Astrocyte of the cerebellum (primary cell): ENCODE measurements at places on chromosomes 13 and 19.
A peak's percentile ranks its signal among the peaks of the same experiment; 100 is the strongest.

DNA sequence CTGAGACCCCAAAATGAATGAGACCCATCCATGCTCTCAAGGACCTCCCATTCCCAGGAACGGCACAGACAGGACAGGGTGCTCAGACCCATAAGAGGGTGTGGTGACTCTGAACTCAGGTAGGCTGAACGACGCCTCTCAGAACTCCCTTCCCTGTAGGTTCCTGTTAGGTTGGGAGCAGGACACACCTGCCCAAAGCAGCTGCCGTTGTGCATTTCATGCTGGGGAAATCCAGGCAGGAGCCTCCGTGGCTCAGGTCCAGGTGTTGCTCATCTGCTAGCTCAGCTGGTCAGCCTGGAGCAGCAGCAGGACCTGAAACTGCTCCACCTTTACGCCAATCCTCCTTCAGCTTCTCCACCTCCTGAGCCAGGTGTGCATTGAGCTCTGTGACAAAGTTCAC lies 19.1 kb upstream of the TEX101 start:
- DNase-seq: no peak

DNA sequence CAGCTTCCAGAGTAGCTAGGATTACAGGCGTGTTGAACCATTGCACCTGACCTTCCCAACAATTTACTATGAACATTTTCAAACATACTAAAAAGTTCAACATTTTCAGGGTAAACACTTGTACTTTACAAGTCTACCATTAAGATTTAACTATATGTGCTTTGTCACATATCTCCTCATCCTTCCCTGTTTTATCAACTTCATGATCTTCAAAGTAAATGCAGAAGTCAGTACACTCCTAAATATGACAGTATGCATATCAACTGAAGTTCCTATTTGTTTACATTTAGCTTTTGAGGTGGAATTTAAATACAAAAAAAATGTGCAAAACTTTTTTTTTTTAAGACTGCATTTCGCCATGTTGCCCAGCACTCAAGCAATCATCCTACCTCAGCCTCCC lies 18.5 kb downstream of the LNX2 start:
- no peak for DNase-seq

DNA sequence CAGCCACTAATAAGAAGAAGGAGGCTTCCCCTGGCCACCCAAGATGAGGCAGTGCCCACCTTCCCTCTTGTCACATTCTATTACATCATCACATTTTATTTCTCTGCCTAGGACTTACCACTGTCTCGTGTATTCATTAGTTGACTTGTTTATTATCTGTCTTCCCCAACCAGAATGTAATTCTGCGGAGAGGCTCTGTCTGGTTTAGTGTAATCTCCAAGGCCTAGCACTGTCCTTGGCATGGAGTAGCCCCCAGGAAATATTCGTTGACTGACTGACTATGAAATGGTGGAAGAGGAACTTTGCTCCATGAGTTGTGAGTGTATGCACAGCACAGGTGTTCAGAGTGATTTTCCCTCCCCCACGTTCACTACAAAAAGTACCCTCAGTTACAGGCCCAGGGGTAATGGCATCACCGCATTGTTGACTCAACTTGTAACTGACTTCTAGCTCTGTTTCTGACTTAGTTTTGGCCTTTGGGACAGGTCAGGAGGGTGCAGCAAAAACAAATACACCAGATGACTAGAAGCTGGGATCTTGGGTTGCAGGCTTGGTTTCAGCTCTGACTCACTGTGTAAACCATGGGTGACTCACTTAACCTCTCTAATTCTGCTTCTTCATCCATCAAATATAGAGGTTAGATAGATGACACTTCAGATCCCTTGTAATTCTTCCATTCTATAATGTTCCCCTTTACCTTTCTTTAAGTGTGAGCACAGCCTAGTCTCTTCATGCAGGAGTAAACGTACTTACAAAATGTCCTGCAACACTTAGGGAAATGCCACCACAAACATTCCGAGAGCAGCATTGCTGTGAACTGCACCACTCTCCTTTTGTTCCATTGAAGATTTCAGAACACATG lies 229.7 kb downstream of the KCNRG start:
- peak; percentile 53 for DNase-seq

DNA sequence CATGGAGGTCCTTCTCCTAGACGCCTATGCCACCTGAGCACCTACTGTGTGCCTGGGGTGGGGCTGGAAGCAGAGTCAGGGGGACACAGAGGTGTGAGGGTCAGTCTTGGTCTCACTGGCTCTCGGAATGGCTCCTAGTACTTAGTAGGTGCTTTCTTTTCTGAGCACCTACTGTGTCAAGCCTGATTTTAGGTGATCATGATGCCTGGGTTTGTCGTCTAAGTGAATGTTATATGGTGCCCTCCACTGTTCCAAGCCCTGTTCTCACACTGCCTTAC lies 20.0 kb downstream of the MYH14 start:
- DNase-seq: no peak

- DNase-seq: no peak
These were observed 357.2 kb downstream of the DLEU7 start for GRCh38 chr13:50485979-50486935.

- no peak for DNase-seq
These were observed 68.7 kb downstream of the RASL11A start for GRCh38 chr13:27339299-27339698.
